ENCODE measurements at places on chromosomes 6 and 20. TPM values are rescaled to one million over a fixed set of nuclear protein-coding genes. Genes with fewer than 3 reads are reported as not detected.

TFAP2C gene
- 3.5 TPM for total RNA-seq

LY6G6F gene
- total RNA-seq = not detected

KIF13A gene
- 55.3 TPM for total RNA-seq

- DNase-seq = no peak
Measured at GRCh38 chr20:17448071-17448470, 83.1 kb downstream of the BFSP1 start.

KCNK16 gene
- not detected for total RNA-seq

- no peak for DNase-seq
Measured at GRCh38 chr6:52328729-52329128, 33.2 kb upstream of the PAQR8 start.

THBS2 gene
- 59.0 TPM for total RNA-seq

GRCh38 chr6:163260111-163260895, 154.2 kb upstream of the QKI start:
- DNase-seq = no peak

DNA sequence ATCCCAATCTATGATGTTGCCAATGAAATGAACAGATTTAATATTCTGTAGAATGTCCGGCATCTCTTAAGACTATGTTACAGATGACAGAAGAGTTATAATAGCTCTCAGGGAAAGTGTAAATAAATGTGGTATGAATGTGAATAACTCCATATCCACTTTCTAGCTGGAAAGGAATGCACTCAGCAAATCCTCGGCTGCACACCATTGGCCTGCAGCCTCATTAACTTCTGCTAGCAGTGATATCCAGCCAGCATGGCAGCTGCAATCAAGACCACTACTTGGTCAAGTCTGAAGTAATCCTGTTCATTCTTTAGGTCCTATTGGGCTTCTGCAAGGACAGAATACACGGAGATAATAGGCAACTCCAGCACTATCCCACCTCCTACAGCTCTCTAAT, 17.3 kb upstream of the MICA start:
- no peak for DNase-seq

DNA sequence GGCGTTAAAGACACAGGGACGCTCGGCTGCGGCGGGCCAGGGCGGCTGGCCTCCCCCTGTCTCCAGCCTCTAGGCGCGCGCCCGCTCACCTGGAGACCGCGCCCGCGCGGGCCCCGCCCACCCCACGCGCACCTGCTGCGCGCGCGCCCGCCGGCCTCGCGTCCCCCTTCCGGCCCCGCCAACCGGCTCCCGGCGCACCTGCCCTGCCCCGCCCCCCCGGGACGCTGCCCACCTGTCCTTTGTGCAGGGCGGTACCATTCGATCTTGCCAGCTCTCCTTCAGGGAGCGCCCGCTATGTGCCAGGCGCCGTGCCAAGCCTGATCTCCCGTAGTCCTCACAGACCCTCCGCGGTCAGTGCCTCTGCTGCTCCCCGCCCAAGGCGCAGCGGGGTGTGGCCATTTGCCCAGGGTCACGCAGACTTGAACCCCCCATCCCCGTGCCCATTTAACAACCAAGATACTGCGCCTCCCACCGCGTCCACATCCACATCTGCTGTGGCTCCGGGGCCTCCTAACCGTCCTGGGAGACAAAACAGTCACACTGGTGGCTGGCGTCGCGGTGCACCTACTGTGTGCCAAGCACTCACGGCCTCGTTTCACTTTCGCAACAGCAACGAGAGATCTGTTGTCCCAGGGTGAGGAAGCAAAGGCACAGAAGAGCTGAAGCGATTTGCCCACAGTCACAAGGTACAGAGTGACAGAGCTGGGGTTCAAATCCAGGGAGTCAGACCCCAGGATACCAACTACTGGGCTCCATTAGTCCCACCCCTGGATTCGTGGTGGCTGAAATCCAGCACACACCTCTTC, 48.1 kb downstream of the NOL4L start:
- DNase-seq = no peak

SEMG1 gene
- not detected for total RNA-seq

DNA sequence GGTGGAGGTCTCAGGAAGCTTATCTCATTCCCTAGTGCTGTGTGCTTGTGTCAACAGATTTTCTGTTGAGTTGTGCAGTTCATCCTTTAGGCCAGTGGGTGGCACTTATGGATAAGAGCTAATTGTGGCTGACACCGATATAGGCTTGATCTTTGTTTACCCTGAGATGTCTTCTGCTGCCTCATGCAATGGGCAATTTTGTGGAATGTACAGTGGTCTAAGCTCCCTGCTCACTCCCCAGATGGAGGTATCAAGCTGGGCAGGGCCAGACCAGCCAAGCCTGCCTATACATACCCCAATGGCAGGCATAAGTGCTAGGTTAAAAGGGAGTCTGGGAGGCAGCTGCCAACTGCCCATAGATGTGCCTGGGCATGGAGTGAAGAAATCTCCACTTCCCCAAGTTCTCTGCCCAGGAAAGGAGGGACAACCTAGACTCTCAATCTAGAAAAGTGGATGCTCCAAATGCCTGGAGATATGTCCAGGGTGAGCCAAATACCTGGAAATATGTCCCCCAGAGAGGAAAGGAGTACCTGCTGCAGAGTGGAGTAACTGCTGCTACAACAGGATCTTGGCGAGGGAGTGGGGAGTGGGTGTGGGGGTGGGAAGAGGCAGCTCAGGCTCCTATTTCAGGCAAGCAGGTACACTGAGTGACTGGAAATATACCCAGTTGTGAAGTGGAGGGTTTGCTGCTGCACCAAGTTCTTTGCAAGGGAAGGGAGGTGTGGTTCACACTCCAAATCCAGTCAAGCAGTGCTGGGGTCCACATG, 53.2 kb upstream of the ARG1 start:
- DNase-seq = no peak

BEND6 gene
- total RNA-seq = 1.1 TPM

Data from sigmoid colon (tissue), 7 donors.